Large intestine (tissue), 12 donors: ENCODE measurements at places on chromosomes 3 and 15. TPM values are rescaled to one million over a fixed set of nuclear protein-coding genes. Genes with fewer than 3 reads are reported as not detected.

DNA sequence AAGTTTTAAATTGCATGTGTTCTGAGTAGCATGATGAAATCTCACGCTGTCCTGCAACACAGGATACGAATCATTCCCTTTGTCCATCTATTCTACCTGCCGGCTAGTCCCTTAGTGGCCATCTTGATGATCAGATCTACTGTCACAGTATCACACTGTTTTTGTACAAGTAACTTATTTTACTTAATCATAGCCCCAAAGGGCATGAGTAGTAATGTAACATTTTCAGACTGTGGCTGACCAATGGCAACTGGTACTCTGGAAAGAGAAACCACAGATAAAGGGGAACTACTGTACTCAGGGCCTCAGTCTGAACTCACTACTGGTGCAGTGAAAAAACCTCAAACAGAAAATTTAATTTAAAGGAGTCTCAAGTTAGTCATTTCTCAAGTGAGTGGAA is 127.3 kb upstream of the MRPL3 start:
- H3K27ac ChIP-seq, result no peak overlapping the region
- no peaks in the 10 kb centered on the region for H3K27me3 ChIP-seq
- no peak for DNase-seq
- no peaks in the 10 kb centered on the region for H3K4me1 ChIP-seq
- no peaks in the 10 kb centered on the region for H3K36me3 ChIP-seq

GRCh38 chr15:74305687-74306086 is 61.8 kb downstream of the CYP11A1 start:
- no peaks in the 10 kb centered on the region for H3K4me1 ChIP-seq
- H3K4me3 ChIP-seq, result no peak overlapping the region
- H3K27ac ChIP-seq, result no peak overlapping the region
- no peak for DNase-seq

DNA sequence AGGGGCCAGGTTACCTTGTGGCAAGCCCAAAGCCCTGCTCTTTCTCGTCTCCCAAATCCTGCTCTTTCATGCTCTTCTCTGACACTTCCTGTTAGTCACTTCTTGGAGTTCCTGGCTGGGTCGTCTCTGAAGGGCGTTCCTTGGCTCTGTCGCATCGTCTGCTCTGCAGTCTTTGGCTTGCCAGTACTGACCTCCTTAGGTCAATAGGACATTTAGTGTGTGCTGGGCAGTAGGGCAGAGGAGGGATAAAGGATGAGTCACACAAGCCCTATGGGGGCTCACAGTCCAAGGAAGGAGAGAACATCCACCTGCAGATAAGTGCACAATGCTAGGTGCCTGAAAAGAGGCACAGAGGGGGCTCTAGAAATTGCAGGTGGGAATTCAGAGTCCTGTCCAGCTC is 87.5 kb downstream of the FAM43A start:
- no peak overlapping the region for H3K27ac ChIP-seq
- no peaks in the 10 kb centered on the region for H3K36me3 ChIP-seq
- peaks cover 22% of the 10 kb centered on the region for H3K4me1 ChIP-seq
- H3K4me3 ChIP-seq, result no peak overlapping the region
- no peaks in the 10 kb centered on the region for H3K27me3 ChIP-seq

GRCh38 chr3:152402695-152403451 is 134.1 kb downstream of the MBNL1 start:
- no peaks in the 10 kb centered on the region for H3K27me3 ChIP-seq
- peaks cover 3% of the 10 kb centered on the region for H3K4me1 ChIP-seq
- no peak overlapping the region for H3K4me3 ChIP-seq

GRCh38 chr15:72540606-72541237 is 66.6 kb downstream of the ARIH1 start:
- no peaks in the 10 kb centered on the region for H3K4me1 ChIP-seq
- H3K4me3 ChIP-seq, result no peak overlapping the region
- no peak for DNase-seq
- no peak overlapping the region for H3K27ac ChIP-seq
- peaks cover 8% of the 10 kb centered on the region for H3K36me3 ChIP-seq

GRCh38 chr3:13762906-13763305 is 117.0 kb downstream of the WNT7A start:
- H3K27me3 ChIP-seq, result peaks cover 5% of the 10 kb centered on the region
- DNase-seq, result no peak
- no peak overlapping the region for H3K27ac ChIP-seq
- no peak overlapping the region for H3K4me3 ChIP-seq
- H3K4me1 ChIP-seq, result no peaks in the 10 kb centered on the region

DNA sequence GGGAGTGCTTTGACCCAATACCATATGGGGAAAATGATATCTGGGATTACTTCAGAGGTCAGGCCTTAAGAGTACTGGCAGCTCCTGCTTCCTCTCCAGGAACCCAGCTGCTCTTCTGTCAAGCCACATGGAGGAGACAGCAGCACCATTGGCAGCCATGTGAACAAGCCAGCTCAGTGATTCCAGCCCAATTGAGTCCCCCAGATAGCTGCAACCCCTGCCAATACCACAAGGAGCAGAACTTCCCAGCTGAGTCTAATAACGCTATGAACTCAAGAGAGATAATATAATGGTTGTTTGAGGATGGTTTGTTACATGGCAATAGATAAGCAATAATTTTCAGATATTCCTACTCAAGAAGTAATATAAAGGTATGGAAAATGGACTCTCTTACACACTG is 126.8 kb upstream of the CPNE4 start:
- no peak for DNase-seq
- H3K27me3 ChIP-seq, result no peaks in the 10 kb centered on the region
- no peak overlapping the region for H3K27ac ChIP-seq
- H3K4me1 ChIP-seq, result no peaks in the 10 kb centered on the region
- no peaks in the 10 kb centered on the region for H3K36me3 ChIP-seq

DNA sequence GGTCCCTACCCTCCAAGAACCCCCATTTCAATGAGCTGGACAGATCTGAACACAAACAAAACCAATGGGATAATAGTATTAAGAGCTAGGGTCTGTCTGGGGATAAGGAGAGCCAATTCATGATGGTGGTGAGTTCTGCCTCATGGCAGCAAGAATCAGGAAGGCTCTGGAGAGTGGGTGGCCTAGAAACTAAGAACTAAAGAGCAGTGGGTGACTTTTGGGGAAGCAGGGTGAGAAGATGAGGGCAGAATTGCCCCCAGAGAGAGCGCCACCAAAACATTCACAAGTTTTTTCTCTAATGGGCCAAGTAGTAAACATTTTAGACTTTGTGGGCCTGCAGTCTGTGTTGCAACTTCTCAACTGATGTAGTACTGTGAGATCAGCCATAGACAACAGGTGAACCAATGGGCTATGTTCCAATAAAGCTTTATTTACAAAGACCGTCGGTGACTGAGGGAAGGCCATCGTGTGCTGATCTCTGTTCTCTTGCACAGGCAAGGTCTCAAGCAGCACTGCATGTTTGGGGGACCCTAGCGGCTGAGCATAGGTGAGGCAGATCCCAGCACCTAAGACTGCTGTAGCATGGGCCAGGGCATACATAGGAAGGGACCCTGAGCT is 225.5 kb upstream of the ST8SIA2 start:
- H3K4me1 ChIP-seq, result peaks cover 19% of the 10 kb centered on the region
- no peak for DNase-seq
- H3K36me3 ChIP-seq, result no peaks in the 10 kb centered on the region
- no peak overlapping the region for H3K4me3 ChIP-seq
- H3K27ac ChIP-seq, result no peak overlapping the region

DNA sequence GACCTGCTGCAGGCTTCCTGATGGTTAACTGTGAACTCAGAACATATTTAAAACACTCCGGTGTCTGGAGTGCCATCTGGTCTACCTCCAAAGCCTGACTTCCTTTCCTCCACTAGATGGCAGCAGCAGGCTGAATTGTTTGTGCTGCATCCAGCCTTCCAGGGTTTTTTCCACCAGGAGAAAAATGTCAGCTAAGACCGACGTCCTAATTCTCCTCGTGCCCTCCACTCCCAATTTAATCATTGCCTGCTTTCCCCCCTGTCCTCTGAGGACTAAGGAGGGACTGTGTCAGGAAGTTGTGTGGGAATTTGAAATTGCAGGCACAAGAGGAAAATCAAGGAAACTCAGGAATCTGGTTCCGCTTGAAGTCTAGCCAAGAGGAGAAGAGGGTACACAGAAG is 165.2 kb upstream of the UMPS start:
- no peaks in the 10 kb centered on the region for H3K27me3 ChIP-seq
- peaks cover 15% of the 10 kb centered on the region for H3K4me1 ChIP-seq
- H3K4me3 ChIP-seq, result no peak overlapping the region
- DNase-seq, result peak; percentile 70

GRCh38 chr3:129793319-129793718 is 100.2 kb downstream of the TMCC1 start:
- no peak for DNase-seq
- H3K36me3 ChIP-seq, result no peaks in the 10 kb centered on the region

- H3K27ac ChIP-seq, result no peak overlapping the region
- DNase-seq, result no peak
- H3K36me3 ChIP-seq, result peaks cover 24% of the 10 kb centered on the region
- no peaks in the 10 kb centered on the region for H3K4me1 ChIP-seq
Measured at GRCh38 chr3:33544126-33544525, 103.9 kb upstream of the UBP1 start.

DNA sequence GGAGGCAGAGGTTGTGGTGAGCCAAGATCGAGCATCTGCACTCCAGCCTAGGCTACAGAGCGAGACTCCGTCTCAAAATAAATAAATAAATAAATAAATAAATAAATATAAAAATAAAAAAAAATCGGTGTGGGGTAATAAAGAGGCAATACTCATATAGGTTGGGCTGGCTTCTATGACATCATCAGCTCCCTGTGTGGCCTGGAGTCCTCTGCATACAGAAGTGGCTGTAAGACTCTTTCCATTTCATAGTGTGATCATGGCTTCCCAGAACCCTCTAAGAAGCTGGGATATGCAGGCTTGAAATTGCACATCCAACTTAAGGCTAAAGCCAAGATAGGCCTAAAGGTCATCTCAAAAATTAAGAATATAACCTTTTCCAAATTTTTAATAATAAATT is 101.6 kb downstream of the ZIC4 start:
- no peaks in the 10 kb centered on the region for H3K36me3 ChIP-seq
- H3K4me1 ChIP-seq, result no peaks in the 10 kb centered on the region
- no peak for DNase-seq
- H3K27me3 ChIP-seq, result no peaks in the 10 kb centered on the region

- H3K36me3 ChIP-seq, result no peaks in the 10 kb centered on the region
- no peaks in the 10 kb centered on the region for H3K27me3 ChIP-seq
- H3K4me1 ChIP-seq, result no peaks in the 10 kb centered on the region
- H3K4me3 ChIP-seq, result no peak overlapping the region
Measured at GRCh38 chr3:64595253-64595694, 92.5 kb downstream of the ADAMTS9 start.

DNA sequence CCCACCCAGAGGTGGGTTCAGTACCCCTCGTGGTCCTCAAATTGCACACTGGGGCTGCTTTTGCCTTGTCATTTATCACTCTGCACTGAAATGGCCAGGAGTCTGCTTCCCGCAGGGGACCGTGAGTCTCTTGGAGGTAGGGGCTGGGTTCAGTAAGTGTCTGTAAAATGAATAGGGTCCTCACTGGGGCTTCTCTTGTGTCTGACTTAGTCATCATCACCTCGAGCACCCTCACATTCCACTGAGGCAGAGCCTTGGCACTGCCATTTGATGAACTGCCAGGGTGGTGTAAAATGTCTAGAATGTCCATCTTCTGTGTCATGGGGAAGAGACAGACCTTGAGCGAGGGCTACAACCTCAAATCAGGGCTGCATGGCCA is 61.0 kb upstream of the RYK start:
- H3K4me1 ChIP-seq, result peaks cover 44% of the 10 kb centered on the region
- no peak overlapping the region for H3K4me3 ChIP-seq
- H3K27me3 ChIP-seq, result no peaks in the 10 kb centered on the region
- no peaks in the 10 kb centered on the region for H3K36me3 ChIP-seq

- H3K36me3 ChIP-seq, result no peaks in the 10 kb centered on the region
- no peak for DNase-seq
- H3K27ac ChIP-seq, result no peak overlapping the region
Measured at GRCh38 chr3:908839-909238, 184.0 kb upstream of the CNTN6 start.

DNA sequence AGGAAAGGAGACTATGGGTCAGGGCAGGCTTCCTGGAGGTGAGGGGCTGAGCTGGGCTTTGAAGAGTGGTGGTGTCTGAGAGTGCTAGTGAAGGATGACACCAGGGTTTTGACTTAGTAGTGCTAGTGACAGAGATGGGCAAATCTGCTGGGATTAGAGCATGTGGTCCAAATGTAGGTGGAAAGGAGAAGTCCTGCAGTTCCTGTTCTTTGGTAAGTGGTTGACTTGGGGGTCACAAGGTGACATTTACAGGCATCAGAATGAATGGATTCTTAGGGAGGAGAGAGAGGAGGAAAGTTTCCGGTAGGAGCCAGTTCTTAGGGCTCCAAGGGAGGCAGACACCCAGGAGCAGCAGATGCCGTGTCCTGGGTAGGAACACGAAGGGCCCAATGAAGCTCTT is 796 bp upstream of the DOCK3 start:
- DNase-seq, result no peak
- H3K36me3 ChIP-seq, result no peaks in the 10 kb centered on the region
- H3K27ac ChIP-seq, result no peak overlapping the region

The FYCO1 gene
- polyA plus RNA-seq, result 19.6 TPM

The PLA1A gene
- polyA plus RNA-seq, result 9.3 TPM

The SLC28A1 gene
- polyA plus RNA-seq, result 33.1 TPM

The BOC gene
- polyA plus RNA-seq, result 14.7 TPM

The BCHE gene
- polyA plus RNA-seq, result 59.6 TPM

The BFSP2 gene
- not detected for polyA plus RNA-seq

The CHRFAM7A gene
- polyA plus RNA-seq, result 3.2 TPM
